ENCODE measurements at places on chromosomes 4 and X.

DNA sequence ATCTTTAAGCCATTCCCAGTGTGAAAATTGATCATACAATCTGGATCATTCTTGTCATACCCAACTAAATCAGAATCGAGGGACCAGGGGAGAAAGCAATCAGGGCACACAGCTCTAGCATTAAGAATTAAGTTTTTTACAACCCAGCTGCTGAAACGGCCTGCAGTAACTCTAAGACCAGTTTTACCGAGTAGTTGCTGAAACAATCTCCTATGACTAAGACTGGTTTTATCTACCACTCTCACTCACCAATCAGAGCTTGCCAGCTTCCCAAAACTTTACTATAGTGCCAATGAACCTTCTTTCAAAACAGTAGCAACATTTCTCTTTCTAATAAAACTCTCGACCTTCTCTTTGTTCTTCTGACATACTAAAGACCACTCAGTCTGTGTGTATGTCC, 2.8 kb upstream of the SAP30 start:
- DNase-seq: no peak

DNA sequence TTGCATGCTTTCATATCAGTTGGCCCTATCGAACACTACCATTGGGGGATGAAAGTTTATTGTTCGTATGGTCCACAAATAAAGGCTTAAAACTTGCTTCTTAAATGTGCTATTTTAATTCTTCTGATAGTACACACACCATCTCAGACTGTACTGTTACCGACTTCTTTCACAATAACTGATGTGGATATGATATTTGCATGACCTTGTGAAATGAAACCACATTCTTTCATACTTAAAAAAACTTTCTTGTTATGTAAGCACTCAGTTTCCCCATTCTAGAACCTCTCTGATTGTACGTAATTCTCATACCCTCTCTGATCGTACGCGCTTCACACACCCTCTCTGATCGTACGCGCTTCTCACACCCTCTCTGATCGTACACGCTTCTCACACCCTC, 12.0 kb upstream of the WDR19 start:
- DNase-seq: no peak

GRCh38 chrX:74259885-74260491, 44.0 kb upstream of the ZCCHC13 start:
- no peak for DNase-seq

- no peak for DNase-seq
These were observed 2.4 kb upstream of the BCOR start for GRCh38 chrX:40100141-40100536.

DNA sequence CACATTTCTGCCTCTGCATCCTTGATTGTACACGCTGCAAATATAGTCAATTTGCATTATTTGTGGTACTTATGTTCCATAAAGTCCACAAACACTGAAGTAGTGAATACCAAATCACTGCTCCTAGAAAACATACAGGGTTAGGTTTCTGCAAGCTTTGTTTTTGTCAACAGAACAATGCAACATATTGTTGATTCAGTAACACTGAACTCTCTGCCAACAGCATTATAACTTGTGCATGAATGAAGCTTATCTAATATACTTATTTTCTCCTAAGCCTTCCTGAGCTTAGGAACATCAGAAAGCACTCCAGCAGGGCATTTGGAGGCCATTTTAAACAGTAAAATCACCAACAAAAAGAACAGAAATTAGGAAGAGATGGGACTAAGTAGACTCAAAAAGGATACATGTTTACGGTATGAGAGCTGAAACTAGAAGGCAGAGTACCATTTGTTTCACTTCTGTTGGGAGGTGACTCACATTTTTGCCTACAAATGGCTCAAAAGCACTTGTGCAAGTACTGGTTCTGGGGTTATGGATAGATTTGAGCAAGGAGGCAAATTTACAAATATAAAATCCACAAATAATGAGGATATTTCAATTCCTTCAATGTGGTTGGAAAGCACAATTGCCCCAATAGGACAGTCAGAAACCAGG, 14.1 kb downstream of the COX18 start:
- DNase-seq: no peak

- no peak for DNase-seq
These were observed 37.7 kb upstream of the C4orf17 start for GRCh38 chr4:99473131-99473530.

DNA sequence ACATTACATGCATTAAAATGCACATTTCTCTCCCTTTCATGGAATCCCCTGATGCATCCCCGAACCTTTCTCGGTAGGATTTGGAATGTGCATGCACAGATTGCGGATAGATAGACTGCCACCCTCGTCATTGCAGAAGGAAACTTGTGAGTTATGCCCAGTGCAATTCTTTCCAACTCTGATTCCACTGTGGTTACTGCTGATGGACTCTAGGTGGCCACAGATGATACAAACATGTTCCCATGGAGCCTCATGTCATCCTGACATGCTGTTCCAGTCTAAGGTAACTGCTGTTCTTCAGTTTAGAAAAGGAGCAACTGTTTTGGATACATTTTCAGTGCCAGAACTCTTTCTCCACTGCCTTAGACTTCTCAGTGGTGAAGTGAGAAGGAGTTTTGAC, 9.1 kb upstream of the VCX3B start:
- no peak for DNase-seq

DNA sequence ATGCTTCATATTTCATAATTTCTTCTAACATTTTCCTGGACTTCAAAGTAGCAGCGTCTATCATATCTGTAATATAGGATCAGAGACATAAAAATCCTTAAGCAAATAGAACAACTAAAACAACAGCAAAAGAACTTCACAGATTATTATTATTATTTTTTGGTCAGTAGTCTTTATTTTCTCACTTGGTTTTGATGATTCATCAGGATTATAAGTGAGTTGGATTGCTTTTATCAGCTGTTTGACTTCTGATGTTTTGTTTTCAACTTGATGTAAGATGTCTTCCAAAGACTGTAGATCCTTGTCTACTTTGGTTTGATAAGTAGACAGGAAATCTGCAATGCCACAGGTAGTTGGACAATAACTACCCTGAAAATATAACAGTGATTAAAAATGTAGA, 623 bp downstream of the FGG start:
- no peak for DNase-seq
